ENCODE measurements at places on chromosomes 6 and 20.

GRCh38 chr6:8000636-8001035 is 63.6 kb downstream of the BLOC1S5 start:
- no peak for DNase-seq

DNA sequence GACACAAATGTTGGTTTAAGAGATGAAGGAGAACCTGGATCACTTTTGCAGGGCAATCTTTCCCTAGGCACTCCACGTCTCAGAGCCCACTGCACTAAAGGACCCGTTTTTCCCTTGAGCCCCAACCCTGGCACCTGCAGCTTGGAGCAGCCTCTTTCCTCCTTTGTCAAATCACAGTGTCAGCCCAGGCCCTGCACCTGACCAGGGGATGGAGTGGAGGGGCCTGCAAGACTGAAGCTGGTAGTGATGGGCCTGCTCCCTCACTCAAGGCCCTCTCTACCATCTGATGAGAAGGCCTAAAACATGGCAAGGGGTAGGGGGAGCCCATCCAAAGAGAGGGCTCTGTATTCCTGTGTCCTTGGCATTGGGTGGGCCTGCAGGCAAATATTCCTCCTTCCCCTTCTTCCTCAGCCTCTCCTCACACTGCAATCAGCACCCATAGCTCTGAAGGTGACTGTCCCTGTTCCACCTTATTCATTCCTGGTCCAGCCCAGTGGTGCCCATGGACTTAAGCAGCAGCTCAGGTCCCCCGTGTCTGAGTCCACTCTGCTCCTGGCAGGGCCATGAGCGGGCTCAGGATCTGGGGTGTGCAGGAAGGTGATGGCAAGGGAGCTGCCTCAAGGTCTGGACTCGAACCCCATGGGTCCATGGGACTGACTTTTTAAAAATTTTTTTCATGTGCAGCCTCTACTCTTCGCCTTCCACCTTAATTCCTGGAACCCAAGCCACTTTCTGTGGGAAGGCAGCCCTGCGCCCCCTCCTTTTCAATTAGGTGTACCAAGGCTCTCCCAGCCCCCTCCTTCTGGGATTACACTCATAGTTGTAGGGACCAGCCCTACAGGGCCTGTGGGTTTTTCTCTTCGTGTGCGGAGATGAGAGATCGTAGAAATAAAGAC is 6.7 kb downstream of the RAET1G start:
- no peak for DNase-seq

DNA sequence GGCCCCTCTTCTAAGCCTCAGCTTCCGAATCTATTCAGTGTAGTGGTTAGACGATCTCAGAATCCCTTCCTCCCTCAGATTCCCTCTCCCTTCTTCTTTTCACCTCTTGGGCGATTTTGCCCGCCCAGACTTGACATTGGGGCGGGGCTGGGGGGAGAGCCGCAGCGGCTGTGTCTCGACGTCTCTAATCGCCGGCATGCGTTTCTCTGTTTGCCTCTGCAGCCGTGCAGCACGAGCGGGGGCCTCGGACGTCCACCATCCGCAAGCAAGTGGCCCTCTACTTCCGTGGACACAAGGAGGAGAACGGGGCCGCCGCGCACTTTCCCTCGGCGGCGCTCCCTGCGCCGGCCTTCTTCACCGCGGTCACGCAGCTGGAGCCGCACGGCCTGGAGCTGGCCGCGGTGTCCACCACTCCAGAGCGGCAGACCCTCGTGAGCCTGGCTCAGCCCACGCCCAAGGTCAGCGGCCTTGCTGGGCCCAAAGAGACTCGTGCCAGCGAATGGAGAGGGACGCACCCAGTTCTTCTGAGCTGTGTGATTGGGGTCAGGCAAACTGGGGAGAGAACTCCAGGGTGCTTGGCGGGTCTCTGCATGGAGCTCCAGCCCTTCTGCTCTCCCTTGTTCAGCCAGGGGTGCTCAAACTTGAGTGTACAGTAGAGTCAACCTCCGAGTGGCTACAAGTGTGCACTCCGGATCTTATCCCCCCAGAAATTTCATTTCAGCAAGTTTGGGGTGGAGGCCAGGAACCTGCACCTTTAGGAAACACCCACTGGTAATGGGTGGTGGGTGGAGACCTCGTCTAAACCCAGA is 10.7 kb downstream of the NR2E1 start:
- DNase-seq = no peak

DNA sequence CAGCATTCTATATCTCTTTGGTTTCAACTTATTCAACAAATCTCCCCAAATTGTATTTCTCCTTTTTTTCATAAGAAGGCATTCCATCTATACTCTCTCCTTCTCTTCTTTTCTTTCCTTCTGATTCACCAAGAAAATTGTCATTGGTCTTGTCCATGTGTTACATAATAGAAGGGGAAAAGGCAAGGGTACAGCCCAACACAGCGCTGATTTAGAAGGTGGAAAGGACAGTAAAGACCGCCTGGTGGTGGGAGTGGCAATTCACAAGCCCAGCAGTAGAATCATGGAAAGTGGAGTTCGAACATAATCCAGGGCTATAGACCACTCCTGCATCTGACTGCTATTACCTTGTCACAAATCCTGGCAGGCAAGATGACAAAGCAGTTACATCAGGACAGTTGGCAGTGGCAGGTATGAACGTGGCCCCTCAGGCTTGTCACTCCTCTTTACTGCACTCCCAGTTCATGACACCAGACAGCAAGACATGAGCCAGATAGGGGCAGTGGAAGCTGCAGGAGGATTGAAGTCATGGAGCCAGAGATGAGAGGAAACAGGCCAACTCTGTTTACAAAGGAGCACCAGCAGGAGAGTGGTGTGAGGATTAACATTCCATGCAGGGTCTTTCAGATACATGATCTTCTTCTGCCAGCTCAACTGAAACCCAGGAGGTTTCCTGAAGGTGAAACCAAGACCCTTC is 2.1 kb upstream of the TNFAIP3 start:
- DNase-seq = no peak

- DNase-seq = no peak
Measured at GRCh38 chr6:75656479-75656878, 54.8 kb downstream of the SENP6 start.

- no peak for DNase-seq
Measured at GRCh38 chr20:47007826-47008655, 113.4 kb downstream of the EYA2 start.

- DNase-seq = no peak
Measured at GRCh38 chr20:54267483-54268003, 59.7 kb downstream of the PFDN4 start.

DNA sequence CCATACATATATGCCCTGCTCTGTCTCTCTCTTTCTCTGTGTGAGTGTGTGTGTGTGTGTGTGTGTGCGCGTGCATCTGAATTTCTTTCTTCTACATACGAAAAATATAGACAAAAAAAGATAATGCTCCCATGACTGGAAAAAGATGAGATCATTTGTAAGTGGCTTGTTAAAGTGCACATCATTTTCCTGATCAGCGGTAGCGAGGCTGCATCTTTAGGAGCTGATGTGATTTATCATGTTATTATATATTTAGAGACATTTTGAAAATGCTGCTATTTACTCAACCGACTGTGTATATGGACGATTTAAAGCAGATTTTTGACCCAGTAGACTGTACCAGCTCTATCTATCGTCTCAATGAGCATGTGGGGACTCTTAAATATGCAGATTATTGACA is 265.3 kb downstream of the TSHZ2 start:
- no peak for DNase-seq

DNA sequence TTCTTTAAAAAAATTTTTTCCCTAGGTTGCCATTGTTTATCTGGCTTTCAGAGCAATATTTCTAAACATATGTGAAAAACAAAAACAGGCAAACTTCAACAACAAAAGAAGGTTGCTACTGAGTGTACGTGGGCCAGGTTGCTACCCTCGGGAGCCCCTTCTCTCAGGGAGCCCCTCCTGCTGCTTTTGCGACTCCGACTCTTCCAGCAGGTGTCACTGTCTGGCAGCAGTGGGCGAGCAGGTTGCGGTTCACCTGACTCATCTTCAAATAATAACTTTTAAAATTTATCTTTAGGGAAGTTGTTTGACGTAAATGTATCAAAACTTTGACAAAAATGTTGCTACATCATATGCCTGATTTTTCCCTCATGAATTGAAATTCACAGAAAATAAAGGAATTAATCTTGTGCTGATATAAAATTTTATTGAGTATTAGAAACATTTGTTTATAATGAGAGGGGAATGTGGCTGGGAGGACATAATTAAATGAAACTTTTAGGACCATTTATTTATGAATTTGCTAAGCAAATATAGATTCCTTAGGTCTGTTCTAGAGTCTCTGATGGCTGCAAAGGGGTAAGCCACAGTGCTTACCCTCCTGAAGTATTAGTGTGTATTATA is 138.8 kb downstream of the HIVEP1 start:
- no peak for DNase-seq

- DNase-seq = no peak
Measured at GRCh38 chr20:47320990-47321805, 35.3 kb downstream of the ZMYND8 start.

DNA sequence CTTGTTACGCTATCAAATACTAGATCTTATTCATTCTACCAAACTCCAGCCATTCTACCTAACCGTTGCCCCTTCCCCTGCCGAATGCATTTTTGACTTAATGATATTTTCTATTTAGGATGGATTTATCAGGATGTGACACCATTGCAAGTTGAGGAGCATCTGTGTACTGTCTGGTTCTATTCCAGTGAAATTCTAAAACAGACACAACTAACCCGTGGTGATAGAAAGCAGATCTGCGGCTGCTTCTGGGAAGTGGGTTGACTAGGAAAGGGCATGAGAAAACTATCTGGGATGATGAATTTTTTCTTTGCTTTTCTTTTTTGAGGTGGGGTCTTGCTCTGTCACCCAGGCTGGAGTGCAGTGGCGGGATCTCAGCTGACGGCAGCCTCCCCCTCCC is 20.7 kb upstream of the SRC start:
- DNase-seq = no peak

DNA sequence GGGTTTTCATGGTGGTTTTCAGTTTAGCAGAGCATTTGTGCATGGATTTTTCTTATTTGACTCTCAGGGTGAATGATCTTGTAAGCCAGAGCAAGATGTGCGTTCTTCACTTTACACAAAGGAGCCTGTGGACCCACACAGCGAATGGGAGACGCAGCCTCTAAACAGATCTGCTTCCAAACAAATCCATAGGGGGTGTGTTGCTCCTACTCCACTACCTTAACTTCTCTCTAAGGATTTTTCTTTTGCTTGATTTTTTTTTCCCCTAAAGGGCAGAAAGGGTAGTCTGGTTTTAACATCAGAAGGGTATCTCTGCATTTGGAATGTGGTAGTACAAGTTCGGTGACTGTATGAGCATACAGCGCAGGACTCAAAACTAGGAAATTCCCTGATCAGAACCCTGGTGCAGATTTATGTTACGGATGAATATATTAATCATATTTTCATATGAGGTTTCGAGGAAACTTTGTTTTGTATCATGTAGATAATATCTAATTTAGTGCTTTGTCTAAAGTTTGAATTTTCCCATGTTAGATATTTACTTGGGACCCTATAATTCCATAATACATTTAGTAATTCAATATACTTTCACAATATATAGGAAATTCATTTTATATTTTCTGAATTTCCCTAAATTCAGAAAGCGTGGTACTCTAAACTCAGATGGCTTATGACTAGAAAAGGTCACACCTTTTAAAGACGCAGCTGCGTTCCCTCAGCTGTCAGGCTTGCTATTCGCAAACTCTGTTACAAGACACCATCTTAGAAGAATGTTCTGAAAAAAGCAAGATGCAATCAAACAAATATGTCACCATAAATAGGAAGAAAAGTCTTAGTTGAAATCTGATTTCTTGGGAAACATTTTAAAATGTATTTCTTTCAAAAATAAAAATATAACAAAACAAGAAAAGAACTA is 196.9 kb downstream of the TMEM242 start:
- DNase-seq = no peak

- DNase-seq = no peak
Measured at GRCh38 chr6:166724576-166724975, 97.5 kb upstream of the RPS6KA2 start.

DNA sequence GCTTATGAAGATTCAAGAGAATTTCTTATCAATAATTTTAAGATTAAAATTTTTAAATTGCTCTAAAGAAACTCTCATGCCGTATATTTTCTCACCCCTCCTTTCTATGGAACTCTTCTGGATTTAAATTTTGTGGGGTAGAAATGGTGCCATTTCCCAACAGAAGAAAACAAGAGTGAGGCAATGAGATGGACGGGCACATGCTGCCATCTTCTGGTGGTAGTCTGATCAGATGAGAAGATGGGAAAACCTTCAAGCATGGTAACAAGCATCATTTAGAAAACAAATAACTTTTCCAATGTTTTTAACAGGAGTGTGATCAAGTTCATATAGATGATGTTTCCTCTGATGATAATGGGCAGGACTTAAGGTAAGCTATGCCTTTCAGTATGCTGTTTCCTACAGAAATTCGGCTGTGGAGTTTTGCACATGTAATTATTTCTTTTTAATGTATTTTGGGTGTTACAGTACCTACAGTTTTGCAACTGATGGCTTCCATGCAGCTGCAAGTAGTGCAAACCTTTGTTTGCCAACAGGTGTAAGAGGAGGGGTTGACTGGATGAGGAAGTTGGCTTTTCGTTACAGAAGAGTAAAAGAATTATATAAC is 271.4 kb downstream of the EYA4 start:
- DNase-seq = no peak

DNA sequence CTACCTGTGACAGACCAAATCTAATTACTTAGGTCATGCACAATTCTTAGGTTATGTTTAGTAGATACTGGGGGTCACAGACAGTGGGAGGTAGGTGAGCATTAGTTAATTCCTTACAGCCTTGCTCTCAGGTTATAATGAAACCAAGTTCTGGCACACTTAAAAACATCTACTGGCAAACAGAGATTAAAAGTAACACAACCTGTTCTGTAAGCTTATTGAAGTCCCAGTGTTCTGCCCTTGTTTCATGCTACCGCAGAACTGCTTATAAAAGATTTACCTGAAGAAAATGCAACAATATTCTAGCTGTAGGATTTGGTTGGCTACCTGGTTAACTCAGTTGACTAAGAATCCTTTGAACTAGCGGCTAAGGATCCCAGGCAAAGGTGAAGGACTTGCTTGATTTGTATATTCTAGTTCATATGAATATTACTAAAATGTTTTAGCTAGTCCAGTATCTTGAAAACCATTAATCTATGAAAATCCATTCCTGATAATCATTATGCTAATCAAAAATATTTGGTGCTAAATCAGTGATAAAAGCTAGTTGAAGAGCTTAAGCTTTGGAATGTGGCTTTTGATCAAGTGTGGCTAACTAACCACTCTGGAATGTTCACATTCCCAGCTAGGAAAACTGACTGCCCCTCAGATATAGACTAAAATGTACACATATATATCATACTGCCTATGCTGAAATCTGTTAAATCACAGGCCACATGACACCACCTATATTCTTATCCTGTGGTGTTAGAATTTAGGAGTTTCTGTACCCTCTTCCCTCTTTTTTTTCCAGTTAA is 7.2 kb downstream of the PEX3 start:
- no peak for DNase-seq

Measured in DMS 273 treated with DMSO at 0.1 percent for 48 hours (cell line).